Skeletal muscle tissue (tissue), 5 donors: ENCODE measurements at places on chromosomes 3 and 15. TPM values are rescaled to one million over a fixed set of nuclear protein-coding genes. Genes with fewer than 3 reads are reported as not detected.

Gene ZNF774
- total RNA-seq, result 2.1 TPM

Gene ARGFX
- not detected for total RNA-seq

Gene LRRK1
- 3.7 TPM for total RNA-seq

Gene FYTTD1
- 22.4 TPM for total RNA-seq

Gene MYL3
- 53.2 TPM for total RNA-seq

Gene BMF
- total RNA-seq, result 8.4 TPM

Gene MELTF
- 8.9 TPM for total RNA-seq

Gene SYNM
- total RNA-seq, result 53.2 TPM

Gene TAGLN3
- total RNA-seq, result 0.52 TPM

Gene FAM81A
- 0.52 TPM for total RNA-seq
